ENCODE measurements at places on chromosomes 4 and X. TPM values are rescaled to one million over a fixed set of nuclear protein-coding genes. Genes with fewer than 3 reads are reported as not detected.

The CPXCR1 gene
- not detected for total RNA-seq

The PRSS12 gene
- 4.1 TPM for total RNA-seq

The CACNA1F gene
- total RNA-seq: not detected

The ATP8A1 gene
- total RNA-seq: 2.9 TPM

The SH3BGRL gene
- total RNA-seq: 132 TPM

The SRPX gene
- 60.1 TPM for total RNA-seq

The PDLIM3 gene
- total RNA-seq: 30.7 TPM

The IL13RA1 gene
- 41.1 TPM for total RNA-seq

The C4orf50 gene
- 0.17 TPM for total RNA-seq

The USO1 gene
- 104 TPM for total RNA-seq

The TRAM1L1 gene
- 3.1 TPM for total RNA-seq

The TCEAL6 gene
- total RNA-seq: not detected

The NHSL2 gene
- 14.8 TPM for total RNA-seq

The F9 gene
- not detected for total RNA-seq

The CWH43 gene
- total RNA-seq: not detected

The SSX2B gene
- total RNA-seq: not detected

DNA sequence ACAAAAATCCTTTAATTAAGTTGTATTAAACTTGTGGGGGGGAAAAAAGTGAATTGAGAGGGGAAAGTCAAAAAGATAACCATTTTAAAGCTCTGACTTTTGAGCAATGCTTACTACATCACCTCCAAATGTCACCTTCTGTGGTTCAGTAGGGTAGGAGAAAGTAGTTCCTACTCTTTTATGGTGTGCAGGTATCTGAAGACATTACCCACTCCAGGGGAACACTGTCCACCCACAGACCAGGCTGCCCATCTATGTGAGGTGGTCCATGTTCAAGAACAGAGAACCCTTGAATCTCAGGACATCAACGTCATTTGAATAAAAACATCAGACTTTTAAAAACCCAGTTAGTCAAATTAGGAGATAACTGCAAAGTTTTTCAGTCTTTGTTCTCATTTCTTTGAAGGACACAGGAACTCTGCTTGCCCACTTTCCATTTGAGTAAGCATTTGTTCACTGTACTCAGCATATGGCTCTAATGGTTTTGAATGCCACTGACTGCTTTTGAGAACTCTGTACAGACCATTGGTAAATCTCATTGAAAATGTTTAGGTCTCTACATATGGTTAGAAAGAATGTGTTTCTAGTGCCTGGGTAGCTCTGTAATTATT is 18.4 kb downstream of the NMU start:
- H3K27me3 ChIP-seq: no peaks in the 10 kb centered on the region
- H3K4me1 ChIP-seq: no peaks in the 10 kb centered on the region
- no peak overlapping the region for H3K27ac ChIP-seq
- DNase-seq: no peak

GRCh38 chr4:101813604-101814003 is 23.1 kb downstream of the BANK1 start:
- DNase-seq: no peak
- no peak overlapping the region for H3K27ac ChIP-seq
- H3K27me3 ChIP-seq: no peaks in the 10 kb centered on the region
- H3K36me3 ChIP-seq: no peaks in the 10 kb centered on the region
- H3K4me1 ChIP-seq: peaks cover 4% of the 10 kb centered on the region
- H3K4me3 ChIP-seq: no peak overlapping the region

GRCh38 chr4:12580787-12581186 is 903.4 kb downstream of the RAB28 start:
- no peaks in the 10 kb centered on the region for H3K4me1 ChIP-seq
- DNase-seq: no peak
- H3K36me3 ChIP-seq: no peaks in the 10 kb centered on the region
- H3K4me3 ChIP-seq: no peak overlapping the region
- no peaks in the 10 kb centered on the region for H3K27me3 ChIP-seq

DNA sequence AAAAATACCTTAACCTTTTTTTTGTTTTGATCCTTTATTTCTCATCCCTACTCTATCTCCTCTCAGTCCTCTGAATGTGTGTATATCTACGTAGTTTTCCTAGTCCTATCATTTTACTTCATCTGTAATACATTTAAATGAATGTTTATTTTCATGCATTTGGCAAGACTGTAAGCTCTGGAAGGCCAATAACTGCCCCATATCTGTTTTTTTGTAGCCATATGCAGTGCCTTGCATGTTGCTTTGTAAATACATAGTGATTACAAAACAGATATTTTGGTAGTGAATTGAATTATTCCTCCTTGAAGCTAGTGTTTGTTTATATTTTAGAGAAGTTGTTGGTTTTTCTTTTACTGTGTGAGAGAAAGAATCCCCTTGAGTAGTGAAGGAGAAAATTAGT is 450.2 kb downstream of the PCDH18 start:
- H3K4me3 ChIP-seq: no peak overlapping the region
- DNase-seq: no peak
- no peaks in the 10 kb centered on the region for H3K4me1 ChIP-seq

DNA sequence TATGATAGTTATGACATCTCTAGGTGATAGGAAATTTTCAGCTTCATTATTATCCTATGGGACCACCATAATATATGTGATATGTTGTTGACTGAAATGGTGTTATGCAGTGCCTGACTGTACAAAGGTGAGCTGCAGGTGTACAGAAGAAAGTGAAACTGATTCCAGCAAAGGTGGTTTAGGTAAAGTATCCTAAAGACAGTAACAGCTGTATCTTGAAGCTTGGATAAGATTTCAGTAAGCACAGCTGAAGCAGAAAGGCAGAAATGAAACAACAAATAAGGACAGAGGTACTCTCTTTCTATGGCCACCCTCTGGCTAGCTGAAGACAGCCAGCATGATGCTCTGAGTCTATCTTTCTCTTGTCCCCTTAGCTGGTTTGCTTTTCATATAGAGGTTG is 30.0 kb upstream of the PGK1 start:
- no peaks in the 10 kb centered on the region for H3K27me3 ChIP-seq
- no peak for DNase-seq
- H3K4me1 ChIP-seq: no peaks in the 10 kb centered on the region
- no peak overlapping the region for H3K4me3 ChIP-seq
- no peaks in the 10 kb centered on the region for H3K36me3 ChIP-seq
- H3K27ac ChIP-seq: no peak overlapping the region

DNA sequence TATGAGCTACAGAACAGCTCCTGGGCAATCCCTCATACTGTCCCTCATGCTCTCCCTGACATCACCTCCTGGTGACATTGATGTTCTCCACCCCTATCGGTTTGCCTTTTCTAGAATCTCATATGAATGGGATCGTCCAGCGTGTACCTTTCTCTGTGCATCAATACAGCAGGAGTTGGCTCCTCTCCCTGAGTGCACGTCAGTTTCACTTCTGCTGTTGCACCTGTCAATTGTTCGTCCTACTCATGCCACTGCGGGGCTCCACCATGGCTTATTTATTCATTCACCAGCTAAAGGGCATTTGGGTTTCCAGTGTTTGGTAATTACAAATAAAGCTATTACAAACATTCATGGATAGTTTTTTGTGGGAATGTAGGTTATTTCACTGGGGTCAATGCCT is 269.1 kb upstream of the ZFP42 start:
- H3K27ac ChIP-seq: no peak overlapping the region
- no peaks in the 10 kb centered on the region for H3K4me1 ChIP-seq
- H3K27me3 ChIP-seq: no peaks in the 10 kb centered on the region
- no peaks in the 10 kb centered on the region for H3K36me3 ChIP-seq
- no peak for DNase-seq
- H3K4me3 ChIP-seq: no peak overlapping the region

DNA sequence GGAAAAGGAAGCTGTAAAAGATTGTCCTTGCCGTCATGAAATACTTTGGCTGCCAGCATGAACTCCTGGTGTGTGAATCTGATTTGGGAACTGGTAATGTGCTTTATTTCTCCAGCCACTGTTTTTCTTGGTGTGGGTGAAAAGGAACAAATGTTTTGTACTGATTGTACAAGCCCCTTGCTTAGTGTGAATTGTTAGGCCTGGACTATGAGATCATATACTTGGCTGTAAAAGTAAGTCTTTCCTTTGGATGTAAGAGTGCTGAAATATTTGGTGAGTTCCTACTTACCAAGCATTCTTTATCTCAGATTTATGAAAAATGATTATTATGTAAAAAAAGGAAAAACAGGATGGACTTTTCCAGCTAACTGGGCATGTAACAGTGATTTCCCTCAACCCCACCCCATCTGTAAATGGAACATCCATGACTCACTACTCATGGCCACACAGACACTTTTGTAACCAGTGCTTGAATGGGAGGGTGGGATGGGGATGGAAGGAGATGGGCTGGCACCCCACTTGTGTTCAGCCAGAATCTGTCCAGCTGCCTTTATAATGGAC is 6.3 kb downstream of the FNIP2 start:
- H3K36me3 ChIP-seq: no peaks in the 10 kb centered on the region
- DNase-seq: peak; percentile 88
- no peaks in the 10 kb centered on the region for H3K27me3 ChIP-seq

- H3K36me3 ChIP-seq: no peaks in the 10 kb centered on the region
- H3K27ac ChIP-seq: no peak overlapping the region
- no peak overlapping the region for H3K4me3 ChIP-seq
- peak; percentile 43 for DNase-seq
Measured at GRCh38 chr4:47106561-47106960, 75.2 kb downstream of the GABRB1 start.

DNA sequence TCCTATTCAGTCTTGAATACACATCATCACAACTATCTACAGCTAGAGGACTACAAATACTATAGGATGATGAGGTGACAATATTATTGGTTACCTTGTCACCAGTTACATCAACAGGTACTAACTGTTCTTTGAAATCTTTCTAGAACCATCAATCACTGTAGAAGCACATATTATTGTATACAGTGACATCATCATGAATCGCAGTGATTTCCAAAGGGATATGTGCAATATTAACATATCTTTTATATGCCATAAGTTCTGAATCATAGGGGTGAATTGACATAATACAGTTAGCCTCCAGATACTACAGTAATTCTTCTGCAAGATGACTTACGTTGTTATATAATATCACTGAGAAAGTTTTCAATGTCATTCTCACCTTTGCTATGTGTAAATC is 105.2 kb upstream of the HPGD start:
- no peak overlapping the region for H3K4me3 ChIP-seq
- no peaks in the 10 kb centered on the region for H3K36me3 ChIP-seq
- H3K4me1 ChIP-seq: no peaks in the 10 kb centered on the region
- no peaks in the 10 kb centered on the region for H3K27me3 ChIP-seq
- no peak overlapping the region for H3K27ac ChIP-seq

GRCh38 chrX:22278375-22278774 is 5.7 kb downstream of the CBLL2 start:
- H3K4me3 ChIP-seq: no peak overlapping the region
- no peak overlapping the region for H3K27ac ChIP-seq

DNA sequence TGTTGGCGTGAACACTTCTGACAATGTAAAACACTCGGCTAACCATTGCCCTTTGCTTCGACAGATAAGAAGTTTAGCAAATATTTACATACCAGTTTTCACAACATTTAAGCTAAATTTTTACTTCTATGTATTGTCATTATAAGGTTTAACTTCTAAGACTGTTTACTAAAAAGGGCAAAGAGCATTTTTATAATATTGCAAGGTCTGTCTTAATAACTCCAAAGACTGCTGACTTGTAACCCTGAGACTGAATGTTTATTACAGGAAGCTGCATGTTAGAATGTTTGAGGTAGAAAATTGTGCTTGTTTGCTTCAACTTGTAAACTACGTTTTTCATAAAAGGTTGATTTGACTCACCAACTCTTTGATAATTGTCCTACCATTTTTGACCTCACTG is 213.2 kb upstream of the RPS6KA3 start:
- no peak overlapping the region for H3K27ac ChIP-seq
- no peaks in the 10 kb centered on the region for H3K4me1 ChIP-seq
- DNase-seq: no peak
- no peaks in the 10 kb centered on the region for H3K36me3 ChIP-seq
- H3K27me3 ChIP-seq: no peaks in the 10 kb centered on the region
- no peak overlapping the region for H3K4me3 ChIP-seq

DNA sequence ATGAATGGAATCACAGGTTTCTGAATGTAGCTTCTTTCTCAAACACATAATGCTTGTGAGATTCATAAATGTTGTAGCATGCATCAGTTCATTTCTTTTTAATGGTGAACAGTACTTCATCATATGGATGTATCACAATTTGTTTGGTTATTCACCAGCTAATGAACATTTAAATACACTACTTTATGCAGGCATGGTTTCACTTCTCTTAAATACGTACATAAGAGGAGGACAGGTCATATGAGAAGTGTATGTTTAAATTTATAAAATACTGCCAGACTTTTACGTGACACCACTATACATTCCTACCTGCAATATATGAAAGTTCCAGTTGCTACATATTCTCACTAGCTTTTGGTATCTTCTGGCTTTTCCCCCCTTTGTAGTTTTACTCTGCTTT is 65.4 kb downstream of the ANKRD17 start:
- no peaks in the 10 kb centered on the region for H3K4me1 ChIP-seq
- H3K36me3 ChIP-seq: no peaks in the 10 kb centered on the region
- H3K4me3 ChIP-seq: no peak overlapping the region

- H3K27me3 ChIP-seq: no peaks in the 10 kb centered on the region
- H3K4me1 ChIP-seq: no peaks in the 10 kb centered on the region
- no peaks in the 10 kb centered on the region for H3K36me3 ChIP-seq
- H3K27ac ChIP-seq: no peak overlapping the region
- H3K4me3 ChIP-seq: no peak overlapping the region
Measured at GRCh38 chr4:1593458-1593857, 90.7 kb downstream of the FAM53A start.

- no peak overlapping the region for H3K27ac ChIP-seq
- peaks cover 18% of the 10 kb centered on the region for H3K4me1 ChIP-seq
- H3K4me3 ChIP-seq: no peak overlapping the region
Measured at GRCh38 chr4:10579648-10580047, 104.9 kb downstream of the CLNK start.

GRCh38 chrX:48910926-48911411 is 477 bp downstream of the SLC35A2 start:
- H3K27me3 ChIP-seq: no peaks in the 10 kb centered on the region
- H3K36me3 ChIP-seq: peaks cover 2% of the 10 kb centered on the region
- H3K4me3 ChIP-seq: peak overlapping the region; percentile 98
- no peak for DNase-seq

- peaks cover 22% of the 10 kb centered on the region for H3K4me1 ChIP-seq
- DNase-seq: no peak
- H3K27ac ChIP-seq: no peak overlapping the region
- no peak overlapping the region for H3K4me3 ChIP-seq
- H3K27me3 ChIP-seq: no peaks in the 10 kb centered on the region
Measured at GRCh38 chr4:177482367-177482766, 40.1 kb upstream of the AGA start.

DNA sequence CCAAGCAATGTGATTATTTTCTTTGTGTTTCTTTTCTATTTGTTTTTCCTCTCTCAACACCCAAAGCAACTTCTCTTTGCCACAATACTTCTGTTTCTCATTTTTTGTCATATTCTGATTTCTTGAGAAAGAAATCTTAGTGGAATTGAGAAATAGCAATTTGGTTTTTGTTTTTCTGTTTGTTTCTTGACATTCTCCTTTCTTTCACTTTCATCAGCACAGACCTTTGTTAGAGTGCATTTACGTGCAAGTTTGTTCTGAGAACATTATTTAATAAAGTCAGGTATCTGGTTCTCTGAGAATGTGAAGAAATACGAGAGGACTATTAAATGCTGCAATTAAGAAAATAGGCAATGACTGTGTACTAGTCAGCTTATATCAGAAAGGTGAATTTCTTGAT is 608.1 kb upstream of the AADAT start:
- H3K4me3 ChIP-seq: no peak overlapping the region
- no peak overlapping the region for H3K27ac ChIP-seq
- no peaks in the 10 kb centered on the region for H3K27me3 ChIP-seq
- DNase-seq: no peak

- no peak overlapping the region for H3K4me3 ChIP-seq
- H3K36me3 ChIP-seq: peaks cover 16% of the 10 kb centered on the region
- no peak overlapping the region for H3K27ac ChIP-seq
- H3K4me1 ChIP-seq: no peaks in the 10 kb centered on the region
Measured at GRCh38 chrX:124085063-124085462, 123.6 kb downstream of the STAG2 start.
